Activated CD4-positive, alpha-beta T cell treated with anti-CD3 and anti-CD28 coated beads for 4 hours (primary cell): ENCODE measurements at places on chromosomes 2 and 18.

DNA sequence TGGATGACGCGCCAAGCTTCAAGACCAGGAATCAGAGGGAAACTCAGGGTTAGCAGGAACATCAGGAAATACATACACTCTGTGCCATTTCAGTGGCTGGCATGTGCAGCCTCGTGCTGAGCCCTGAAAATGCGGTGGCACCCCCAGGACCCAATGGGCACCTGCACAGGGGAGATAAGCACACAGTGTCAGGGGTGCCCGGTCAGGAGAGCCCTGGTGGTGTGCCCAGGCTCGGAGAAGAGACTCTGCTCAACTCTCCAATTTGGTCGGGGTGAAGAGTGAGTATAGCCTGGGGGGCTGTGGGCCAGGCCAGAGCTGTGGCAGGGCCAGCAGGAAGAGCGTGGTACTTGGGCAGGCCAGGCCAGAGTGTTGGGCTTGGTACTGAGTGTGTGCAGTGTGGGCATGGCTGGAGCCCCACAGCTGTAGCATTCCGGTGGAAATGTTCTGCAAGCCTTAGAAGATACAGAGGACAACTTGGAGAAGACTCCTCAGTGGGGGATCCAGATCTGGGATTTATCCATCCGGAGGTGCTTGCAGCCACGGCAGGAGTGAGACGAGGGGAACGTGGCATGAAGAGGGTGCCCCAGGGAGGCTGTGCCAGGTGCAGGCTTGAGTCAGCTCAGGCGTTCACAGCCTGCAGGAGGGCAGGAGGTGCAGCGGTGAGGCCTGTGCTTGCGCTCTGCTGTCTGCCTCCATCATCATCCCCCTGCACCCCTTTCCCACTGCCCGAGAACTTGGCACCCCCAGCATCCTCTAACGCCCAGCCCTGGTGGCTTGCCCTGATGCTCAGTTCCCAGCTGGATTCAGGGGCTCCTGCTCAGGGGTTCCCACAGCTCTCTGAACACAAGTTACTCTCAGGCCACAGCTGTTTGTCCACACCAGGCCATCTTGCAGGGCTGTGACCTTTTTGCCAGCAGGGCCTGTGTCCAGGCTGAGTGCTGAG lies 451.7 kb upstream of the HS6ST1 start:
- no peak for DNase-seq

DNA sequence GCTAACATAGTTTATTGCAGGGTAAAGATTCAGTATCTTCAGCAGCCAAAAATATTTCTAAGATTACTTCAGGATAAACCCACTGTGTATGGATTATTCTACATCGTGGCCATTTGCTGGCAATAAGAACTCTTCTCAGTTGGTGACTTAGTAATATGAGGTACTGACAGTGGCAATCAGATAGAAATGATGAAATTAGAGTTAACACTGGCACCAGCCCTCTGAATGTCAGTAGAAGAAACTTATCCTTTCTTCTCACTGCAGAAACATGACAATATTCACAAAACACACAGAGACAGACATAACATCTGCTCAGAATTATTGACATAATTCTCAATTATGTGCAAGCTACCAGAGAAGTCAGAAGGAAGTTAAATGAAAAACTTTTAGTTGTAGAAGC lies 246.3 kb upstream of the COL3A1 start:
- DNase-seq, result no peak

GRCh38 chr2:109058802-109059201 lies 69.8 kb upstream of the EDAR start:
- DNase-seq, result no peak

DNA sequence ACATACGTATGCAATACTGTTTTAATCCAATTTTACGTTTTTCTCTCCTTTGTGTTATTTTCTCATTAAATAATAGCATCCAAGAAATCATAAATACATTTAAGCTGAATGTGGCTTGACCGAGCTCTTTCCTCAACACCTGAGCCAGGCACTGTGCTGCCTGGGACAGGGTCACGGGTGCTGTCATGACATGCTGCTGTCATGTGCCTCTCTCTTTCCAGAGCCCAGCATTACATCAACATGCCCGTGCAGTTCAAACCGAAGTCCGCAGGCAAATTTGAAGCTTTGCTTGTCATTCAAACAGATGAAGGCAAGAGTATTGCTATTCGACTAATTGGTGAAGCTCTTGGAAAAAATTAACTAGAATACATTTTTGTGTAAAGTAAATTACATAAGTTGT lies 94.1 kb upstream of the LDLRAD4 start:
- no peak for DNase-seq

DNA sequence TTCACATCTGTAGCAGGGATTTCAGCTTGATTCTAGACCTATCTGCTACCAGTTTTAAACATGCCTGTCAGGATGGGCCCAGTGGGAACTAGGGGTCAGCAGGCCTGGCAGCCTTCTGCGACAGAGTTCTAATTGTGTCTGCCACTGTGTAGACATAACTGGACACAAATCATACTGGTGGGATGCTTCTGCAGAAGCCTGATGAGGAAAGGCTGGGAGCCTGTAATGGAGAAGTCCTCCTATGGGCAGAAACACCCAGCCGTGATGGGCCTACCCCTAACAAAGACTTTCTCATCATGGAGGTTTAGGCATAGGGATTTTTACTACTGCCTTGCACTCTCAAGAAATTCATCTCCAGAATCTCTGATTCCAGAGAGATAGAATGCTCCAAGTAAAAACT lies 166.9 kb downstream of the PDE11A start:
- DNase-seq, result no peak

DNA sequence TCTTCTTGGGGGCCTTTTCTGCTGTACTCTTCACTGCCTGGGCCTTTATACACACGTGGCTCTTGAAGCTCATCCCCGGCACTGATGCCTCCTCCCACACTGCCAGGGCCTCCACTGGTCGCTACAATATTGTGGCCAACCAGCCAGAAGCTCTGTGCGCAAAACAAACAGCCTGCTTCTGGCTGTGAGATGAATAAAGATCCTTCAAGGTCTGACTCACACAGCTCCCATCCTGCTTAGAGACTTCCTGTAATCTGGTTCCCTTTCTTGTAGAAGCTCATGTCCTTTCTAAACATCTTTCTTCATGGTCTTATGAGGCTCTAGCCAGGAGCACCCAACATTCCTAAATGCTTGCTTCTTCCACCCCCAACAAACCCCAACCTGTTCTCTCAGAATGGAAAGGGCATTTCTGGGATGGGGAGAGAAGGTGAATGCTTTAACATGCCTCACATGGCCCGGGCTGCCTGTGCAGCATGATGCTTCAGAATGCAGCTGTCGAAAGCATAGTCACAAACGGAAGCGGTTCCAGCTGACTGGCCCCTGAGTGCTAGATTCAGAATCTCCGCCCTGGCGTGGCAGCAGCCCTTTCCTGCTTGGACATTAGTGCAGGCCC lies 24.6 kb downstream of the NRP2 start:
- peak; percentile 35 for DNase-seq

- no peak for DNase-seq
These were observed 7.3 kb downstream of the SFXN5 start for GRCh38 chr2:73063909-73064875.

DNA sequence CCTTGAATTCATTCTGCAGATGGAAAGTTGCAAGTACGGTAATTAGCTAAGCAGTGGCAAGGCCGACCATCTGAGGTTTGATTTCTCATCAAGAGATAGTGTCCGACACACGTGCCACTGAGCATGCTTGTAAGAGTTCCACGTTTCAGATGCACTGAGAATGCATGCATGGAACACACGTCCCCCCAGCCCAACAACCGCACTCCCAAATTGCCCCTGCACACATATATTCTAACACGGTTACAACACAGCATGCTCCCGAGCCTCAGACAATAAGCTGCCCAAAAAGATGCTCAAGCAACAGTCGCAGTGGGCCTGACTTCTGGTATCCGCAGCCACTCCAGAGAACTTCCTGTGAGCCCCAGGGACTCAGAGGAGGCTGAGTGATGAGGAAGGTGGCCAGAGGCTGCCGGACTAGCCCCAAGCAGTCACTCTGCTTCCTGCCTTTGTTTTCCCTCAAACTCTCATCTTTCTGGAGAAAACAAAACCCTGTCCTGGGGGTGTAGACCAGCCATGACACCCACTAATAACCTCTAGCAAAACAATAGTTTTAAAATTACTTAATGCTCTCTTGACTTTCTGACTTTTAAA lies 204.0 kb downstream of the TGIF1 start:
- no peak for DNase-seq

DNA sequence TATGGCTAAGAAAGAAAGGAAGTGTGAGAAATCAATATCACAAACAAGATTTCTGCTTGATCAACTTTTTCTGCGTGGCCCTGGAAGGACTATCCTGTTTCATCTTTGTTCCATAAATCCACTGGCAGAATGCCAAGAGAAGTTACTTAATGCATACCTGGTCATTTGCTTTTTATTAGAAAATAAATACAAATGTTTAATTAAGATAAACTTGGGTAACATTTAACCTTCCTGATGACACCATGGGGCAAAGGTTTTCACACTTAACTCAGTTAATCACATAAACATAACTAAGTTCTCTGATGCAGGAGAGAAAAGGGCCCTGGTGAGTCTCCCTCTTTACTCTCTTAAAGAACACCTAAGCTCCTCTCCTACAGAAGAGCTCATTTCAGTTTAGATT lies 203.3 kb downstream of the AFF3 start:
- DNase-seq, result no peak

DNA sequence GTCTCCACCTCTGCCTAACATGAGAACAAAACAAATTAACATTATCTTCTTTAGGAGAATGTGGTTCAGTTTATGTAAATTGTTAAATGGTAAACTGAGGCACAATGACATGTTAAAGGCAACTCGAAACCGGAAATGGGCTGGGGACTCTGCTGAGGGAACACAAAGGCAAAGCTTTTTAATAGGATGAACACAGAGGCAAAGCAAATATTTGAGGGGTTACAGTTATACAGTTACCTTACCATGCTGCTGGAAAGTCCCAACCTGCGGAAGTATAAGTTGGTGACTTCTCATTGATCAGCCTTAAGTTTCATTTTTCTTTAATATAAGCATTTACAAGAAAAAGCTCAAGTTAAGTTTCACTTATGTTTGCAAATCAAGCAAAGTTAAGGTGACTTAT lies 195.0 kb downstream of the DLGAP1 start:
- no peak for DNase-seq

DNA sequence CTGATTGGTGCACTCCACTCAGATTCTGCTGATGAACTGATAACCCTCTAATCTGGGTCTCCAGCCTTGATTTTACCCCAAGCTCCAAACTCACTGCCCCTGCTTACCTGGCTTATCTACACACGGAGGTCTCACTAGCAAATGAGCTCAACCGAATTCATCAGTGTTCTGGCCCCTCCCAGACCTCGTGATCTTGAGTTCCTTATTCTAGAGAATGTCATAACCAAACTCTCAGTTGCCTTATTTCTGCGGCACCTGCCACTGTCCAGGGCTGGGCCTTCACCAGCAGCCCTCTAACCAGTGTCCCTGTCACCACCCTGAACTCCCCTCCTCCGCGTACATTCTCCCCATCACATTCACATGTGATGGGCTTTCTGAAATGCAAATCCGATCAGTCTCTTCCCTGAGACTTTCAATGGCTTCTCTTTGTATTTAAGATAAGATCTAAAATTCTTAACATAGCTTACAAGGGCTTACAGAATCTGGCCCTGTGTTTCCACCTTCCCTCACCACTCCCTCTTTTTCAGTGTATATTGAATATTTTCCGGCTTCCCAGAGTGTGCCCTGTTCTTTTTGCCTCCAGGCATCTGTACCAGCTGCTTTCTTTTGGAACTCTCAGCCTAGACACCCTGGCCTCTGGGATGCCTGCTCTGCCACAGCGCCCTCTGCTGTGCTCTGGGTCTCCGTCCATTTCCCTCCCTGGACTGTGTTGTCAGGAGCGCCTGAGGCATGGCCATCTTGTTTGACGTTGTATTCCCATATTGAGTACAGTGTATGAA lies 31.1 kb downstream of the NAB1 start:
- peak; percentile 60 for DNase-seq

- DNase-seq, result peak; percentile 69
These were observed 81.1 kb downstream of the RTP5 start for GRCh38 chr2:241950413-241951315.

DNA sequence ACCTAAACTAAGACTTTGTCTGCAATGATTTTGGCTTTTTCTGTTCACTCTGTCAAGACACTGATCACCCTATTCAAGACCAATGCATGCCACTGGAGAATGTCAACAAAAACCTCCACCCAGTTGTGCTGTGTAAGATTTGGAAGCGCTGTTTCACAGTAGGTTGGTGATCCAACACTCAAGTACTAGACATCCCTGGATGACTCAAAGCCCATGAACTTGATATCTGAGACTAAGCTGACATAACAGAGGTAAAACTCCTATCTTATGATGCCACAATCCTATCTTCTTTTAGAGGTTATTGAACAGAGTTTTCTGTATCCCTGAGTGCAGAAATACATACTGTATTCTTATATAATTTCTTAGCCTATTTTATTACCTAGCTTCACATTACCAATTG lies 251.3 kb upstream of the ETAA1 start:
- DNase-seq, result no peak

DNA sequence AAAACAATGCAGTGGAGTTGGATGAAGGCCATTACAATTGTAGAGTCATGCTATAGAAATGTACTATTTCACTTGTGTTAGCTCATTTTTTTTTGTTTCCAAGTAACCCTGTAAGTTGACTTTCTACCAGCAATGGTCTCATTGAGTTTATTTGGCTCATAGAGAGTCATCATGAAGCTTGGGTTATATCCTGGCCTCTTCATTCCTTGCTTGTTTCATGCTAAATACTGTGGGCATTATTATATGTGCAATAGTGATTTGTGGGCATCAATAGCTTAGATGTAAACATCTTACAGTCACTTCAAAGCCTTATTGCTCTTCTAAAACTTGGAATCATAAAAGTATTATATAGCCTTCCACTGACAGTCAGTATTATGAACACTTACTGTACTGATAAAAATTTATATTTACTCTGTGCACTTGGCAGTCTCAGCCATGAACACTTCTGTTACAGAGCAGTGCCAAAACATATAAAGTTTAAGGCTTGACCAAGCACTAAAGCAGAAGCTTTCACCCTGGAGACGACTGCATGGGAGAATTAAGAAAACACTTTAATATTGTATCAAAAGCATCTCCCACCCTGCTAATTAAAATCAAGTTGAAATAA lies 751.2 kb downstream of the SATB2 start:
- DNase-seq, result no peak

DNA sequence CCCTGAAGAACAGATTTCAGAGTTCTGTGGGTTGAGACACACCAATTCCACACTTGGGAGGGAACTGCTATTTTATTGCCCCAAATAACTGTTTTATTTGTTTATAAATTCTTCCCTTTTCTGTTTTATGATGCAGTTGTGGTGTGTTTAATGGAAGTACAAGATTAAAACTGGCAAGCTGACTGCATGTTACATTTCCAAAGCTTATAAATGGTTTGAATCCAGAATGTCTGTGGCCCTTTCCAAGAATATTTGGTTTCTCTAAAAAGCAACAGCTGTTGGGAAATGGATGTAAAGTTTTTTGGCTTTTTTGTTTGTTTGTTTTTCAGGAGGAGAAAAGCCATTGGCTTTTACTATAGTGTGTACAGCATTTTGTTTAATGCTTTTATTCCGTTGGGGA lies 234.5 kb downstream of the MTX2 start:
- no peak for DNase-seq
